ENCODE measurements at places on chromosomes 7 and 10.

DNA sequence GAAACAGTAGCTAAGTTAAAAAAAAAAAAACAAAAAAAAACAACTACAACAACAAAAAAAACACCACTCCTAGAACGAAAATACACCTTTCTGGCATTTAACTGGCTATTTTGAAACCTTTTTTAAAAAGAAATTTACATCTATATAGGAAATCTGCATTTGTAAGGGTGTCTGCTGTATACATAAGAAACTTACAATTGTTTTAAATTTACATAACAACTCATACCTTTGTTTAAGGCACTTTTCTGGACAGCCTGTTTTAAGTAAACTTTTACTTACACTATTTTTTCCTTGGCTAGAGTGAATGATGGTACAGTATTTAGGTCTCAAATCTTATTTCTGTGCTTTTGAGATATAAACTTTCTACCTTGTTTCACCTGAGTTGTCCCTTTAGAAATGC is 34.0 kb upstream of the PAPSS2 start:
- no peak for DNase-seq

GRCh38 chr7:30908681-30909080 is 3.0 kb upstream of the AQP1 start:
- DNase-seq: no peak

- DNase-seq: no peak
These were observed 297.3 kb upstream of the COBL start for GRCh38 chr7:51613911-51614357.

DNA sequence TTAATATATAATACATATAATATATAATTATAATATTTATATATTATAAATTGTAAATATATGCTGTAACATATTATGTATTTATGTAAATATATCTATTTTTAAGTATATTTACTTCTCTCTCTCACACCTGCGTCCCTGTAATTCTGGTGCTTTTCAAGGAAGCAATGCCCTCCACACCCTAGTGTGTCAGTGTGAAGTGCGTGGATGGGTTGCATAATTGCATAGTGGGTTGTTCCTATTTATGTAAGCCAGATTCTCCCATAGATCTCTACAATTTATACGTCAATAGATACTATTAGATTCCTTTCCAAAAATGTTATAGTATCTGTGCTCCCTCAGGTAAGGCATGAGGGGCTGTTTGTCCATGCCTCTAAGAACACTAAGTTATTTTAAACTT is 49.9 kb upstream of the CPN1 start:
- DNase-seq: no peak

GRCh38 chr7:36448781-36449379 is 59.2 kb downstream of the ANLN start:
- no peak for DNase-seq

DNA sequence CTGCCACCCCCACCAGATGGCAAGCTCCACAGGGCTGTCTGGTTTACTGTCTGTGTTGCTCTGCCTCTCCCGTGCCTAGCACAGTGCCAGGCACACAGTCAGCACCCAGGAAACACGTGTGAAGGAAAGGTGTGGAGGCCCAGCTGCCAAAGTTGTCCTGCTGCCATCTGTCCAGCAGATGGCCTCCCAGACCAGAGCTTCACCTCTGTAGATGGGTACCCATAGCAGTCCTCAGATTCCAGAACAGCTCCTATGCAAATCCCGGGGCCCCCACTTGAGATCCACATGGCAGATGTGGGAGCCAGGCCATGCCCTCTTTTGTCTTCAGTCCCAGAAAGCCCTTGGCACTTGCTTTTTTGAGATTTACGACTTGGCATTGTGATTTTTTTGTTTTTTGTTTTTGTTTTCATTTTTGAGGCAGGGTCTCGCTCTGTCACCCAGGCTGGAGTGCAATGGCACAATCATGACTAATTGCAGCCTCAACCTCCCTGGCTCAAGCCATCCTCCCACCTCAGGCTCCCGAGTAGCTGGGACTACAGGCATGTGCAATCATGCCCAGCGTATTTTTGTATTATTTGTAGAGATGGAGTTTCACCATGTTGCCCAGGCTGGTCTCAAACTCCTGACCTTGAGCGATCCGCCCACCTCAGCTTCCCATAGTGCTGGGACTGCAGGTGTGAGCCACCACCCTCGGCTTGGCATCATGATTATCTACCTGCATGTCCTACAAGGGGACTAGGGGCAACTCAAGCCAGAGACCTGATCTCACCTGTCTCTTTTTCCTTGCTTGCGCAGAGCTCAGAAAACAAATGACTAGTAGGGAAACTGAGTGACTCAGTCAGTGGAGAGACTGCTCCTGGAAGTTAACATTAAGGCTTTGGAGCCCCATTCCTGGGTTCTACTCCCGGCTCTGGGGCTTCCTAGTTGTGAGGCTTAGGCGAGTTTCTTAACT is 16.9 kb upstream of the PALD1 start:
- DNase-seq: no peak

GRCh38 chr7:99623702-99624447 is 7.1 kb downstream of the ZSCAN25 start:
- DNase-seq: no peak

DNA sequence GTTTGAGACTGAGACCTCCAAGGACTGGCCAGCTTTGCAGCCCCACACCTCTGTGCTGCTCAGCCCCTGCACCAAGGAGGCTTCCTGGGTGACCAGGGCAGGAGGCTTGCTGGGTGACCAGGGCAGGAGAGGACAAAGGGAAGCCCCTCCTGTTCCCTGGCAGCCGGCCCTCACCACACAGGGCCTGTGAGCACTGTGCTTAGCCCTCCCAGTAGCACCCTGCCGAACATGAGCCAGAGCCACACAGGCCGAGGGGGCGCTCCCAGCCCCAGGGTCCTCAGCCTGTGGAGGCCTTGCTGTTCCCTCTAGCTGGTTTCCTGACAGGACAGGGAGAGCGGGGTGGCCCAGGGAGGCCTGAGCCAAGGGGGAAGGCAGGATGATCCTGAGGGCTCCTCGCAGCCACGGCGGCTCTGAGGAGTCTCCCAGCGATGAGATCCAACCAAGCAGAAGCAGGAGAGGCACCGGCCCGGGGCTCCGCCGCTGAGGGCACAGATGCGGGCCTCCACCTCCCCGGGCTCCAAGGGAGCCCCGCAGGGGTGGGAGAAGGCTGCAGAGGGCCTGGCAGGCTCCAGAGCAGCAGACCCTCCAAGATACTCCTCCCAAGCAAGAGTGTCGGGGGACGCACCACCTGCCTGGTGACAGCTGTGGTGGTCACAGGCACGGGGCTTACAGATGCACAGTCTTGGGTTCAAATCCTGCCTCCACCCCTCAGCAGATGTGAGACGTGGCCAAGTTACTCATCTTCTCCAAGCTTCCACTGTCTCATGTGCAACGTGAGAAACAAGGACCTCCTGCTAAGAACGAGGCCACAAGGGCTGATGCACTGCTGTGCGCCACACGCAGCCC is 22.5 kb downstream of the WDR86 start:
- no peak for DNase-seq

DNA sequence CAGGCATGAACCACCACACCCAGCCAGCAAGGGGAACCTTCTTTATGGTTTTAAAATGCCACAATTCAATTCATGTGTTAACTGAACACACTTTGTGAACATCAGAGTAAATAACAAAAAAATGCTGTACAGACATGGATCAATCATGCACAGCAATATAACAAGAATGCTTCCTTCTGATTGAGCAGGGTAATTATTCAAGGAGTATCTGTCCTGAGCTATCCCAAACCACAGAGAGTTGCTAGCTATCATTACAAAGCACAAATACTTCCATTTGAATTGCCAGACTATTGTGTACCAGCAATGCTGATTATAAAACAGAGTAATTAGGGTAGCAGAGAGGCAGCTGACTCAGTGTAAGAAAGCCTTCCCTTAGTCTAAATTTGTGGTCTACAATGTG is 11.3 kb upstream of the RHOBTB1 start:
- DNase-seq: no peak

DNA sequence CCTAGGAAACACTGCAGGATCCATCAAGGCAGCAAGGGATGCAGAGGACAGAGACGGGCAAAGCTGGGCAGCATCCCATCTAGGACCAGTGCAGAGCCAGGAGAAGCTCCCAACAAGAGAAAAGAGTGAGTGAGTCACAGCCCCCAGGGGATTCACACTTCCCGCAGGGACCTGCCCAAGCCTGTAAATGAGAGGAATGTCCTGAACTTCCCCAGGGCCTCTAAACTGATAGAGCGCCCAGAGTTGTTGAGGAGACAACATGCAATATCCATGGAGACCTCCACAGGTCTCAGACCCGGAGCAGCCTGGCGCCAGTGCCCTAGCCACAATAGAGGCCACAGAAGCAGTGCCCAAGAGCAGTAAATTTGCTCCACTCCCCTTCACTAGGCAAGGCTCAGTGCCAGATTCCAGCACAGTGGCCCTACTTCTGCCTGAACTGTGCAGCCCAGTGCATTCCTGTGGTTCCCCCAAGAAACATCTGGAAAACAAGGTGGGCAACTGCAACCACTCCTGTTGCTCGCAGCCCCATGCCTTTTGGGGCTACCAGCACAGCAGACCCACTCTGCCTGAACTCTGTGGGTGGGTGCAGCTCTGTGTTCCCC is 567.5 kb downstream of the POM121L12 start:
- no peak for DNase-seq

DNA sequence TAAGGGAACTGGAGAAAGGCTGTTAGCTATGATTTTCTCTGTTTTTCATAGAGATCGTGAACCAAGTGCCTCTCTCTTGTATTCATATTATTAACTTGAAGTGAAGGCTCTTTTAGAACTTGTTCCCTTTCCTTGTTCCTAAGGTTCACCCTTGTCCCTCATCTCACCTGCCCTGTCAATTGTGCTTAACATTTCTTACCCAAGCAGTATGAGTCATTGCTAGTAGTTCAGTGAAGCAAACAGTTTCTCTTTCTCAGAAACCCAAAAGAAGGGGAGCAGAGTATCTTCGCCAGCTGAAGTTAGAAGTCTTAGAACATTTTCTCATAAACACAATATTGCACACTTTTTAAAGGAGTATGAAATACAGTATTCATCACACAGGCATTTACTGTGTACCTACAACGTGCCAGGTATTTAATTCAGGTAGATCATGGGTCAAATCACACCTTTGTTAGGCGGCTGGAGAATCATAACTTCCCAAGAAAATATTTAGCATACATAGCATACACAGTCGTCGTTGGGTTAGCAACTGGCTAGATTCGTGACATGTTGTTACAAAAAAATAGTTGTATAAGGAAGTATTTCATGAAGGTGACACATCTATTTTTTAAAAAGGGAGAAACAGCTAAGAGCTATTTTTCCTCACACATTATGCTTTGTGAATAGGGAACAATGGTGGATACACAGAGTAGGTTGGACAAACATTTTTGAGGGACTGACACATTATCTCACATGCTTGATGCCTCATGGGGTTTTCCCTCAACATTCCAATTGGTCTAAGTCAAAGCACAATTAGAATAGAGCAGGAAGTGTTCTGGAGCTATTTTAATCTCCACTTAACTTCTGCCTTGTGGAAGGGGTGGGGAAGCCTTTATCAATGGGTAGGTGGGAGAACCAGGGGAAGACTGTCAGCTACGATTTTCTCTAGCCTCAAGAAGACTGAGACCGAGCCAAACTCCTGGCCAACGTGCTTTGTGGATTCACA is 13.2 kb downstream of the HDAC9 start:
- peak; percentile 89 for DNase-seq

- peak; percentile 40 for DNase-seq
These were observed 108.5 kb upstream of the ANLN start for GRCh38 chr7:36280840-36281812.

DNA sequence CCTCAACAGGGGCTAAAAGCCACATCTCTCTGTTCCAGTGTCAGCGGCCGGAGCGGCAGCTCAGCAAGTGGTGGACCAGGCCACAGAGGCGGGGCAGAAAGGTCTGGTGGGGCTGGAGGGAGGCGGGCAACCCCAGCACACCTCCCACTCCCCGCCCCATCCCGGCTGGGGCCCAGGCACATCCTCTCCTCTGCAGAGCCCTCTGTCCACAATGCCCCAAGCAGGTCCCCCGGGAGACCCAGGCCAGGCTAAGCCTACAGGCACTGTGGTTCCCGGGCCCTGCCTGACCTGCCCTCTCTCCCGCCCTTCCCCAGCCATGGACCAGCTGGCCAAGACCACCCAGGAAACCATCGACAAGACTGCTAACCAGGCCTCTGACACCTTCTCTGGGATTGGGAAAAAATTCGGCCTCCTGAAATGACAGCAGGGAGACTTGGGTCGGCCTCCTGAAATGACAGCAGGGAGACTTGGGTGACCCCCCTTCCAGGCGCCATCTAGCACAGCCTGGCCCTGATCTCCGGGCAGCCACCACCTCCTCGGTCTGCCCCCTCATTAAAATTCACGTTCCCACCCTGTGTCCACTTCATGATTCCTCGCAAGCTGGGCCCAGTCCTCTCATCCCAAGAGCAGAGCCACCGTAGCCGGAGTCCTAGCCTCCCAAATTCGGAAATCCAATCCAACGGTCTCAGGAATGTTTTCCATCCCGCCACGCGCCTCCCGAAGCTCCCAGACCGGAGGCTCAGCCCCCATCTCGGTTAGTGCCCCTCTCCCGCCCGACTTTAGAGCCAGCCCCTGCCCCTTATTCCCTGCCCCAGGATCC is 2.1 kb downstream of the ADIRF start:
- DNase-seq: no peak

DNA sequence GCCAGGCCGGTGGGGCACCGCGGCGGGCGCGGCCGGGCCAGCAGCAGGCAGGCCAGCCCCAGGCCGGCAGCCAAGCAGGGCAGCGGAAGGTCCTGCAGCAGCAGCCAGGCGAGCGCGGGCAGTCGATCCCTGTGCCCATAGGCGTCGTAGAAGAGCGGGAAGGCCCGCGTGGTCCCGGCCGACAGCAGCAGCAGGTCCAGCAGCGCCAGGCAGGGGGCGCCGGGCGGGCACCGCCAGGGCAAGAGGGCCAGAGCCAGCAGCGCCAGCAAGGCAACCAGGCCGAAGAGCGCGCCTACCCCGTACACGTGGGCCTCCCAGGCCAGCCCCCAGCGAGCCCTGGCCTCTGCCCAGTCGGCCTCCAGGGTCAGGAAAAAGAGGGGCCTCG is 8.4 kb upstream of the RBM28 start:
- no peak for DNase-seq

DNA sequence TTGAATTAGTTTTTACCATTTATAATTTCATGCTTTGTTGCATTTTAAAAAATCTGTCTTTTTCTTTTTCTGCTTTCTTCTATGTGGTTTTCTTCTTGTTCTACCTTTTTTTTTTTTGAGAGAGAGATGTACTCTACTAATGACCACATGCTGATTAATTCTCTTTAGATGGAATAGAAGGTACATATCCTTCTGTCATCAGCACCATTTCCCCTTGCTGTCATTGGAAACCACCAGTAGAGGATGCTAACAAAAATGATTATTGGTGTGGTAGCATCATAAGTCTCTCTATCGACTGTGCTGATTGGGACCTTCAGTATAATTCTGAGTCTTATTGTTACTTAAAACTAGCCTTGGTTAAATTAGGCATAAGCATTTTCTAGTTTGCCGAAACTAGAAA is 3.6 kb downstream of the ZEB1 start:
- no peak for DNase-seq

- DNase-seq: no peak
These were observed 23.7 kb downstream of the ELMO1 start for GRCh38 chr7:37424995-37425394.

DNA sequence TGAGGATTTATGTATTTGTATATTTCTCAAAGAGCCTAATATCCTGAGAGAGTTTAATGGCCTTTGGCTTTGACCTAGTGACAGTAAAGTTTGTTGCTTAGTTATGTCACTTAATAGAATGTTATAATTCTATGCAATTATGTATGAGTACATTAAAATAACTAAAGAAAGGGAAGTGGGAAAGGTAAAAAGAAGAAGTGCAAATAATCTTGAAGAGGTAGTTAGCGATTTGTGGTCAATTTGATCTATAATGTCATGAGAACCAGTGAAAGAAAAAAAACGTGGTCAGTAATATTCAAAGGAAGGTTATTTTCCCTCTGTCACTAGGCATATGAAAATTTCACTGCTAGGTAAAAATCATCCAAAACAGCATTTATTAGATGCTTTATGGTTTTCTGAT is 143.4 kb upstream of the LSM8 start:
- no peak for DNase-seq

All from fibroblast of skin of left quadriceps (primary cell).